Liver (tissue), 10 donors: ENCODE measurements at places on chromosomes 5 and 9.

GRCh38 chr5:7361593-7361992, 34.3 kb upstream of the ADCY2 start:
- DNase-seq, result no peak

DNA sequence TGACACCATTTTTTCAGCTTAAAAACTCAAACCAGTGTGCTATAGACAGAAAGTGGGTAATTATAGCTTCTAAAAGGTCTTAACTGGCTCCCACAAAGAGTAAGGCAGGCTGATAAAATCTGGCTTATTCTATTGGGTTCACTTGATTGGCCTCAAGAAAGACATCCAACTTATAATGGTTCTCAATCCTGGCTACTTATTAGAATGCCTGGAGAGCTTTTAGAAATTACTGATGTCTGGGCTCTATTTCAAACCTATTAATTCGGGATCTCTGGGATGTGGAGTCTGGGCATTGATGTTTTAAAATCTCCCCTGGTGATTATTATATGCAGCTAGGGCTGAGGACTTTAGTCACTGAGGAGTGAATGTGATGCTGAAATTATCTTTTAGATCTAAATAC, 188.0 kb downstream of the TARS1 start:
- DNase-seq, result no peak

DNA sequence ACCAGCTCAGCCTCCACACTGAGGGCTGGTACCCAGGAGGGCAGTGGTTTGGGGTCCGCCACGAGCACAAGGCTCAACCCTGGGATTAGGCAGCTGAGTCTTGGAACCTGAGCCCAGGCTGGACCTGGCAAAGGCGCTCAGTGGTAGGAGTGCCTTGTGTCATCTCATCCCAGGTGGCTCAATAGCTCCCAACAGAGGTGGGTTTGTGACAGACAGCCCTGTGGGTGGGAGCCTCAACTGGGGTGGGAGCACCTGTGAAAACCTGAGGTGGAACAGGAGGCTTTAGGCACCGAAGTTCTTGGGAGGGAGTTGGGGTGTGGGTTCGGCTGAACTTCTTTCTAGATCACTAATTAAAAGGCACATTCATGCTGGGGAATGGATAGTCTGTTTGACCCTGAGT, 35.2 kb upstream of the SMU1 start:
- DNase-seq, result peak; percentile 29

GRCh38 chr5:77852068-77852513, 76.0 kb upstream of the TBCA start:
- no peak for DNase-seq

DNA sequence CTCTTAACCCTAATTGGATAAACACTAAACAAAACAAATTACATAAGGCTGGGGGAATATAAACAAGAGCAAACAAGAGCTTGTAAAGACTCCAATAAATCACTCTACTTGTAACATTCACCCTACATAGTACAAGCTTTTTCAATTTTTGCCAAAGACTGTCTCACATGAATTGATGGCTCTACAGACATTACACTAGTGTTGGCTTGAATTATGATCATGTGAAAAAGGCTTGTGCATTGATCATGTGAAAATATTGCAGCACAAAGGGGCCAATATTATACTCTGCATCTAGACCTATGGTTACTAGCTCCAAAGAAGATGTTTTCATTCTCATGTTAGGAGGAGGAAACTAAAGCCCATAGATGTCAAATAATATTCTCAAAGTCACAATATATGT, 212.6 kb downstream of the MCTP1 start:
- no peak for DNase-seq

GRCh38 chr5:35183556-35183955, 46.7 kb downstream of the PRLR start:
- no peak for DNase-seq

DNA sequence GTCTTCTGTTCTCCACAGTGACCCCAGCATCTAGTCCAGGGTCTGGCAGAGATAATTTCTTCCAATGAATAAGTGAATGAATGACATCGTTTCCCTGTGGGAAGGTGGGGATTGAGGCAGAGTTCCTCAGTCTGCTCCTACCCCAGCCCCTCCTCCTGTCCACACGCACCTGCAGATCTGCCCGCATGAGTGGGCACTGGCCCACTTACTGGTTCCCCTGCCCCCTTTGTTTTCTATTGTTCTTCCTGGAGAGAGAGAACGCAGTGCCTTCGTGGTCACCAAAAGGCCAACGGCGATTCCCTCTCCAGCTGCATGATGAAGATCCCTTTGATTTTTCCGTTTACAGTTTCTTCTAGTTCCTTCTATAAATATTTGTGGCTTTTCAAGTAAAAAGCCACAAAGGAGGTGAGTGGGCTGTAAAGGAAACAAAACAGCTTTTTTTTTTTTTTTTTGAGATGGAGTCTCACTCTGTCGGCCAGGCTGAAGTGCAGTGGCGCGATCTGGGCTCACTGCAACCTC, 5.8 kb upstream of the FPGS start:
- DNase-seq, result no peak
